ENCODE measurements at places on chromosomes 7 and 10.

DNA sequence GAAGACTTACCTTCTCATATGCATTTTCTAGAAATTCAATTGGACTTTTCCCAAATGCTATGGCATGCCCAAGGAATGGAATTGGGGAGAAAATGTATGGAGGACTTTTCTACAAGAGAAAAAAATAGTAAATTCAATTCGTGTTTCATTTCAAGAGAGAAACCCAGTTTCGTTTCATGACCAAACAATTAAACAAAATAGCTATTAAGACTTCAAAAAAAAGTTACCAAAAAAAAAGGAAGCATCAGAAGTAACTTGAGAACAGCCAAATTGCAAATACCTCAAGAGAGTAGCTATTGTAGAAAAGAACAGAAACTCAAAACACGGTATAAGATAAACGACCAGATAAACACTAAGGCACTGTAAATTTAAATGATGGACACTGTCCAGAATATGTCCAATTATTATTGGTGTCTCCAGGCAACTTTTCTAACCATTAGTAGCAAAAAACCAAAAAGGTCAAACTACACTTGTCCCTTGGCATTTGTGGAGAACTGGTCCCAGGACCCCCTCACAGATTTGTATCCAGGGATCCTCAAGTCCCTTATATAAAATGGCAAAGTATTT lies 2.4 kb downstream of the CYP51A1 start:
- DNase-seq, result no peak

GRCh38 chr7:38629651-38630510 lies 1.3 kb downstream of the AMPH start:
- DNase-seq, result peak; percentile 9

- DNase-seq, result no peak
These were observed 115.0 kb upstream of the TEX47 start for GRCh38 chr7:88910516-88910915.

DNA sequence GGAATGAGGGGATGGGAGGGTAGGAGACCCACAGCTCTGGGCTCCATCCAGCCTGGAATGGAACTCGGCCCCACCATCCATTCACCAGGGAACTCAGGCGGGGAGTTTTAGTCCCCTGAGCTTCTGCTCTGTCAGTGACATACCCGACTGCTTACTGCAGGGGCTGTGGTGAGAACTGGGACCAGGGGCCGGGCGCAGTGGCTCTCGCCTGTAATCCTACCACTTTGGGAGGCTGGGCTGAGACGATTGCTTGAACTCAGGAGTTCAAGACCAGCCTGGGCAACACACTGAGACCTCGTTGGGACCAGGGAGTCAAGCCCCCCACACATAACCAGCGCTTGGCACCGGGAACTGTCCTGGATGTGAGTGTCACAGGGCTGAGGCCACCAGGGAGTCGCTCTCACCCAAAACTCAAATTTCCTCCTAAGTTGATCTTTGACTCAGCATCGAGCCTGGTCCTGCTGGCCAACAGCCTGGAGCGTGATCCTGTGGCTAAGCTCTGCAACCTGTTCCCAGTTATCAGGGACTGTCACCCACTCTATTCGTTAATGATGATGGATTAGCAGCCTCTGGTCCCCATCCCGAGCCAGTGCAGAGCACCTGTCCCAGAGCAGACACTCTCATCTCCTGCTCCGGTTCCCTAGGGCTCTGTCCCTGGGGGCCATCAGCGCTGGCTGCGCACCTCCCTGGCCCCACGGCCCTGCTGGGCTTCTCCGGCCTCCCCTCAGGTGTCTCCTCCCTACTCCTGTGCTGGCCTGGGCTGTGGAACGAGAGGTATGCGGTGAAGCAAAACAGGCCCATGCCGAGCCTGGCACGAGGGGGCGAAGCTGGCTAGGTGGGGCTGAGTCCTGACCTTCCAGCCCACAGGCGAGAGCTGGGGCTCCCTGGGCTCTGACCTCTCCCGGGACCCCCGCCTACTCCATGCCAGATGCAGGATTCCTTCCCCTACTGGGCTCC lies 902 bp upstream of the CLDN15 start:
- no peak for DNase-seq

- no peak for DNase-seq
These were observed 462.3 kb downstream of the PHTF2 start for GRCh38 chr7:78260826-78261225.

DNA sequence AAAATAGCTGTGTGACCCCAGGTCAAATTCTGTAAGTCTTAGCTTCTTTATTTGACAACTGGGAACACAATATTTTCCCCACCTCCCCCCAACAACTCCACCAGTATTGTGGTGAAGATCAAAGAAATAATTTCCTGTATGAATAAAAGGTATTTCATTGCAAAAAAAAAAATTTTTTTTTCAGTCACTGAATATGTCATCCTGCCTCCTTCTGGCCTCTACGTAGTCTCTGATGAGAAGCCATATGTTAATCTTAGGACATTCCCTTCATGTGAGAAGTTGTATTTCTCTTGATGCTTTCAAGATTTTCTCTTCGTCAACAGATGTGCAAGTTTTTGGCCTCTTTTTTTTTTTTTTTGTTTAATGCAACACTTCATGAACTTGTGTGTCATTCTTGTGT lies 33.0 kb downstream of the ZNF33A start:
- DNase-seq, result no peak

DNA sequence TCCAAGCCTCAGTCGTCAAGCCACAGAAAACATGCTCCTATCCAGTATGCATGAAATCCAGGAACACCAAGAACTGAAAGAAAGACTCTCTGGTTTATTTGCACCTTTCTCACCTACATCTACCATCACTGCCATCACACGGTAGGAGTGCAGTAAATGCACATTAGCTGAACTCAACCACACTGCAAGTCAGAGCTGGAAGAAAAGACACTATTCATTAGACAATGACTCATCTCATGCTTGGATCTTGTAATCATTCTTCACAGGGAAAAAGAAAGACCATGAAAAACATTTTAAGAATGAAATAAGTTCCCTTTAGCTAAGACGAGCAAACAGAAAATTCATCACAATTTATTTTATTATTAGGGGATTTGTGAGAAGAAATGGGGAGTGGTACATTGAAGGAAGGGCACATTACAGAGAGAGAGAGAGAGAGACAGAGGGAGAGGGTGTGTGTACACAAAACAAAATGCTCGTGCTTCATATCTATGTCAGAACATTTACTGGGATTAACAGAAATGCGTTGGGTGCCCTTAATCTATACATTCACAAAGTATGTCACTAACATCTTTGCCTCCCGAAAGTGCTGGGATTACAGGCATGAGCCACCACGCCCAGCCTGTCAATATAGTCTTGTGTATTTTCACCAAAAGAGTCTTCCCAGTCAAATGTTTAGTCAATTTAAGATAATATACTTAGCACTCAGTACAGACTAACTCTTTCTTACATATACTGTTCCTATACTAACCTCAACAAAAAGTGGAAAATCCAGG lies 324.9 kb downstream of the PARD3 start:
- peak; percentile 63 for DNase-seq

GRCh38 chr10:22433875-22434274 lies 88.6 kb downstream of the SPAG6 start:
- peak; percentile 87 for DNase-seq

DNA sequence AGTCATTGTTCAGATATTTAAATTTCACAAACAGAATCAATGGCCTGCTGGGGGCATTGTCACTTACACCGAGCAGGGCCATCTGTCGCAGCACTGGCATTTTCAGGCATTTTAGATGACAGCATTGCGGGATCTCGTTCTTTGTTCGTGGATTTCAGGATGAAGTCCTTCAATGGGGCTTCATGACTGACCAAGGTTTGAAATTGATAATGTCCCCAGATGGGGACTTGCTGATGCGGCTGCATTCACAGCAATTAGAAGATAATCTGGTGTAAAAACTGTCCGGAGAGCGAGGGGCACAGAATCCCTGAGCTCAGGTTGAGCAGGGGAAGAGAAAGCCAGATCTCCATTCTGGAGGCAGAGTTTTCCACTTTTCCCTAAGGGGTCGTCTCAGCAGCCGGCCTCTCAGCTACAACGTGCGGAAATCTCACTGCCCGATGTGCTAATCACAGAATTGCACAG lies 1.9 kb upstream of the C7orf33 start:
- no peak for DNase-seq

DNA sequence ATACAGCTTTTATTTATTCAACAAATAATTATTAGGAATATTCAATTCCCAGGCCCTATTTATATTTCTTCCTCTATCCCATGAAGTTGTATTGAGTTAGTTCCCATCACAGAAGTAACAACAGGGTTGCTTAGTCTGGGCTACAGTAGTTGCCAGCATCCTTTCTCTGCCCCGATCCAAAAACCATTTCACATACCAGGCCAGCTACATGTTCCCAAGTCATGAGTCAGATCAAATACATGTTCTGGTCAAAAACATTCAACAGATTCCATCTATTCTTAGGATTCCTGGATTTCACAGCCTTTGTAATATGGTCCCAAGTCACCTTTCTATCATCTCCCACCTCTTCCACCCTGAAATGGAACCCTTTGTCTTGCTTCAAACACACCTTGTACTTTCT lies 91.6 kb downstream of the RAB11FIP2 start:
- DNase-seq, result no peak

DNA sequence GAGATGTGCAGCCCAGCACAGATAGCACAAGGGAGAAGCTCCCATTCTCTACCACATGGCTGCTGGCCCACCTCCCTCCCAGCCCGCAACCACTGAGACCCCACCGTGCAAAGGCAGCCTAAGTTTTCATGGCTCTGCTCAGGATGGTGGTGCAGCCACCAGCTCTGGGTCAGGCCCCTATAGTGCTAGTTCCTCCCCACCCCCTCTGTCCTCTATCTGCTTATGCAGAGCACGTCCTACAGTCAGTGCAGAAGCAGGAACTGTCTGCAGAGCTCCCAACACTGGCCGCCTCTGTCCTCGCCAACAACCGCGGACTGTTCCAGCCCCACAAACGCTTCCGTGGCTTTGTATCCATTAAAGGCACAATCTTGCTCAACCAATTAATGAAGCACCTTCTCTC lies 278.9 kb downstream of the GRID1 start:
- no peak for DNase-seq

- DNase-seq, result no peak
These were observed 144.7 kb downstream of the ARHGAP22 start for GRCh38 chr10:48460182-48460581.

GRCh38 chr10:89981891-89982290 lies 280.5 kb downstream of the KIF20B start:
- peak; percentile 43 for DNase-seq

GRCh38 chr7:51430480-51431086 lies 114.0 kb upstream of the COBL start:
- peak; percentile 45 for DNase-seq

GRCh38 chr7:28078036-28078901 lies 102.3 kb downstream of the JAZF1 start:
- peak; percentile 53 for DNase-seq

DNA sequence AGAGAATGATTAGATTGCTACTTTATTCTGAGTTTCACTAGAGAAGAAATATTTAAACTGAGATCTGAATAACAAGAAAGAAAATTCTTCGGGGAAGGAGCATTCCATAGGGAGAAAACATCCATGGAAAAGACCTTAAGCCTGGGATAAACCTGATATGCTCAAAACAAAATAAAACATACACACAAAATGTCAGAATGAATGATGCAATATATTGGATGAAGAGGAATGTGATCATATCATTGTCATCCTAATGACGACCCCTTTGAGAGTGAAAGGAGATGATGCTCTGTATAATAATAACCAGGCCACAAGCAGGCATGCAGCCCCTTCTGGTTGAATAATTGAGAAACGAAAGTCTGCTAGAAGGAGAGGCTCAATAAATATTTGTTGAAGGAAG lies 882.4 kb downstream of the NRG3 start:
- no peak for DNase-seq

- DNase-seq, result no peak
These were observed 97.7 kb upstream of the FEZF1 start for GRCh38 chr7:122402235-122402634.

GRCh38 chr10:103692436-103692951 lies 162.9 kb downstream of the SH3PXD2A start:
- DNase-seq, result no peak

DNA sequence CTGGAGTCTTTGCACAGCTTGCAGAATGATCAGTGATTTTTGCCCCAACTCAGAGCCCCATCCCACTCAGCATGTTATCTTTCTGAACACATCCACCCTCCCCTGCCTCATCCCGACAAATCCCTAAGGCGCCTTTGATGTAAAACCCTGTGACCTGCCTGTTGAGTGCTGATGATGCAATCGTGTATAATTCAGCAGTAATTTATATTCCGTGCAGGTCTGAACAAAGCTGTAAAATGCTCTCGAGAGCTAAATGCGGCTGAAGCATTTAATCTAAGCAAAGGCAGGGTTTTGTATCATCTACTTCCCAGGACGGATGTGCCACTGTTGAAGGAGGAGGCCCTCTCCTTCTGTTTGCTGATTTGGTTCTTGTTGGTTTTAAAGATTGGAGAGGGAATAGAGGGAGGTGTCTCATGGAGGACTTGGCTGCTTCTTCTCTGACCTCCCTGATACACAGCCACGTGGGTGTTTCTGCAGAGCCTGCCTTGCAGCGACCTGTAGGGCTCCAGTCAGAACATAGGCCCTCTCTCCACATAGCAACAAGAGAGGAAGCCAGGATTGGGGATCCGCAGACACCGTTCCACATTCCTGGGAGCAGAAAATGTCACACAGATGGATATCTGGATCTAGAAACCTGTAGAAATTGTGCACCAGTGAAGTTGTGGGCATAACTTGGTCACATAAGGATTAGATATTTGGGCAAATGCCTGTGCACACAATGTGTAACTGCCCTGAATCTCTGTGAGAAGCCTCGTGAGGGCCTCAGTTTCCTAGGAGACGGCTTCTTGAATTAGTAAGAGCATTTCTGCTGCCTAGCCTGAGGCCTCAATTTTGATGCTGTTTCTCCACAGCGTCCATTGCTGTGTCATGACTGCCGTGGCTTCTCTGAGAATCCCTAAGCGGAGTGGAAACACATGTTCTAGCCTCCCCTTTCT lies 90.2 kb upstream of the AGK start:
- DNase-seq, result peak; percentile 78

DNA sequence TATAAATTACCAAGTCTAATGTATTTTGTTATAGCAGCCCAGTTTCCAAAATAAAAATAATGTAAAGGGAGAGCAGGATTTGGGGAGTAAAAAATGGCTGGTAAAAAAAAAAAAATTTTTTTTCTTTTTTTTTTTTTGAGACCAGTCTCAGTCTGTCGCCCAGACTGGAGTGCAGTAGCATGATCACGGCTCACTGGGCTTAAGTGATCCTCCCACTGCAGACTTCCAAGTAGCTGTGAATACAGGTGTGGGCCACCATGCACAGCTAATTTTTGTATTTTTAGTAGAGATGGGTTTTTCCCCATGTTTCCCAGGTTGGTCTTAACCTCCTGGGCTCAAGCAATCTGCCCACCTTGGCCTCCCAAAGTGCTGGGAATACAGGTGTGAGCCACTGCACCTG lies 4.8 kb upstream of the LSM8 start:
- no peak for DNase-seq

DNA sequence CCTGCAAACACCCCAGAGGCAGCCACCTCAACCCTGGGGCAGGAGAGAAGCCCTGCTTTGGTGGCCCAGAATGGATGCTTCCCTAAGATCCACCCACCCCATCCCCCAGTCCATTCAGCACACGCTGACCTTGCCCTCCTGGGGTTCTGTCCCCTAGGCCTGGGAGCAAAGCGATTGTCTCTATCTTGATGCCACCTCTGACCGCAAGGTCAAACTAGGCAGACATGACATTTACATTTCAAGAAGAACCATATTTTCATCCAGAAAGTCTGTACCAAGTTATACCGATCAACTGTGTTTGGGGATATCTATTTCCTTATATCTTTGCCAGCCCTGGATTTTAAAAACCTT lies 23.0 kb downstream of the MAT1A start:
- DNase-seq, result no peak

GRCh38 chr10:106566873-106567272 lies 597.6 kb downstream of the SORCS1 start:
- no peak for DNase-seq
